Activated gamma-delta T cell (primary cell): ENCODE measurements at places on chromosomes 5 and 9.

DNA sequence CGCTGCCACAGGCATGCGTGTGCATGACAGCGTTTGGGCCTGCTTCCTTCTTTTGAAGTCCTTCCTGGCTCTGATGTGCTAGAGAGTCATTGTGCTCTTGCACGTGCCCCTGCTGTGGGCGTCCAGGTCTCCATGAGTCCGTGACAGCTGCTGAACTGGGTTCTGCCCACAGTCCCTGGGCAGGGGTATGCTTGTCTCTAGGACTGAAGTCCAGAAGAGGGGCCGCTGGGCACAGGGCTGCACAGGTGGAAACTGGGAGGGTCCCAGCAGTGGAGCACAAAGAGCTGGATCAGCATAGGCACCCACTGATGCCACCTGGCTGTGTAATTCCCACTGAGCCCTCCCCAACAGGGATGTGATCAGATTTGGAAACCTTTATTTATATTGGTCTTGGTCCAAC lies 169.4 kb downstream of the IRX2 start:
- DNase-seq = no peak

DNA sequence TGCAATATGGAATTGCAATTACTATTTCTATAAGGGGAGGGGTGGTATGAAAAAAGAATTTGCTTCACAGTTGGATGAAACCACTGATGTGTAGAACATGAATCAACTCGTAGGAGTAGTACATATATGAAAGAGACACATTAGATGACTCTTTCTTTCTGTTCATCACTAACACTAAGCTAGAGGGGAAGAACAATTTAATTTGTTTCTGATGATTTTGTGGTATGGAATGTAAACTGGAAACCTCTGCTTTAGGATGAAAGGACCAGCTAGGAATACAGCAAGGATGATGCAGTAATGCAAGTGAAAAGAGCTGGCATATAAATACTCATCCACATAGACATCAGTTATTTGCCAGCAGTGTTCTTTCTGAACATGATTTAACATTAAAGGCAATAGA lies 113.4 kb downstream of the PAPPA start:
- DNase-seq = no peak

- no peak for DNase-seq
Measured at GRCh38 chr5:177442066-177442826, 4.4 kb upstream of the PRR7 start.

DNA sequence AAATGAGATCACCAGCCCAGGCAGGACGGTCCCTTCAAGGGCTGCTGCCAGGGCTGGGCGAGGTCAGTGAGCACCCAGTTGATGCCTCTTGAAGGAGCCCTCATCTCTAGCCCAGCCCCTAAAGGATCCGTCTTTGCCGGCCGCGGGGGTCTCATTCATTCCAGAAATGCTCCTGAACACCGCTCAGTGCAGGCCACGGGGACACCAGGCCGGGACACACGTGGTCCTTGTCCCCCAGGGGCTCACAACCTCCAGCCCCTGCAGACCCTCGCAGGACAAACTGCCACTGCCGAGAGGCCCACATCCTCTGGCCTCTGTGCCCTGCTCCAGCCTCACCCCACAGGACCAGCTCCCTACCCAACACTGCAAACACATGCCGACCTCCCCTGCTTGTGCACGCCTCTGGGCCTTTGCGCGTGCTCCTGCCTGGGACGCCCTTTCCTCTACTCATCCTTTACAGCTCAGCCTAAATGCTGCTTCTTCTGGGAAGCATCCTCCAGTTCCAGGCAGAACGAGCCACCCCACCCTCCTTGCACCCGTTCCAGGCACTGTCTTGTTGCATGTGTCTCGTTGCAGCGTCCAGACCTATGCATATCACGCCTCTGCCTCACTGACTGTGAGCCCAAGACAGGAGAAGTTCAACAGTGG lies 10.3 kb upstream of the LAMC3 start:
- DNase-seq = no peak

GRCh38 chr9:114718801-114719221 lies 36.8 kb upstream of the TEX48 start:
- no peak for DNase-seq

- no peak for DNase-seq
Measured at GRCh38 chr9:32663741-32664140, 28.3 kb upstream of the TAF1L start.

GRCh38 chr9:73402081-73403028 lies 250.7 kb downstream of the ANXA1 start:
- DNase-seq = no peak

GRCh38 chr9:131693651-131694597 lies 46.0 kb downstream of the RAPGEF1 start:
- DNase-seq = no peak

DNA sequence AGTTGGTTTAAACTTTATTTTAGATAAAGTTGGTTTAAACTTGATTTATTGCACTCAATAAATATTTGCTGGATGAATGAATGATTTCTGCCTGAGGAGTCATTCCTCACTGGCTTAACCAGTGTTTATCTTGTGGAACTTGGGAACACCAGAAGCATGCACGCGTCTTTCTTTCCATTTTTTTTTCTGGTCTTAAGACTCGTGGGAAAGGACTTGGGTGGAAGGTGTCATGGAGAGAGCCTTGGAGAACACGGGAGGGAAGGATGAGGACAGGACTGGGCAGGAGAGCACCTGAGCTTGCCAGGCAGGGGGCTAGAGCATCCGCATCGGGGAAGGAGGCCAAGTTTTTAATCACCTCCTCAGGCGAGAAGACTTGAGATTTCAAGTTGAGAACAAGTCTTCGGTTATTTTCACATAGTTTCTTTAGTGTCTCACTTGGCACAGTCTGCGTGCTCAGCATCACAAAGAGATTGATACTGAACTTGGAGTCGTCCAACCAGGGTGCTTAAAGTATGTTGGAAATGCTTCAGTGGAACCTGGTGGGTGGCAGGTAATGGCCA lies 144.2 kb downstream of the PDZD2 start:
- no peak for DNase-seq

- DNase-seq = no peak
Measured at GRCh38 chr5:3354606-3355005, 241.0 kb upstream of the IRX1 start.

DNA sequence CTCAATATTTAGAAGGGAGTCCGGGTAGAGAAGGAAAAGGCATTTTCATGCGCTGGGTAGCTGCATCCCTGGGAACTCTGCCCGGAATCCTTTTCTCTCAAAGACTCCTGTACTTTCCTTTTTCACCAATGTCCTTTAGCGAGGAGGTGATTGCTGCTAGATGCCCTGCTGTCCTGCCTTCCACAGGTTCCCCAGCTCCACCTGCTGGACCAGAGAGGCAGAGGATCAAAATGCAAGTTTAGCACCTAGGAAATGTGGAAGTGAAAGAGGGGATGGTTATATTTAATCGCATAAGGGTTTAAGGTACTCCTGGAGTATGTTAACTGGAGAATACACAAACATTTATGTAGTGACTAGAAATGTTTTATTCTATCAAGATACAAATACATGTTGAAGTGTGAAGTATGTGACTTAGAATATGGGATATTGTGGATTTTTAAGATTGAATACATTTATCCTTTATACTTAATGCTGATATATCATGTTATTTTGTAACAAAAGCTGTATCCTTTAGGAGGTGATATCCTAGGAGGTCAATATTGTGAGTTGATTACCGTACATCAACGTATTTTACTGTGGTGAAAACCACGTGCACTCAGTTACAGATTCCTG lies 145.7 kb downstream of the ARHGAP26 start:
- DNase-seq = no peak
